ENCODE measurements at places on chromosomes 7 and 10. TPM values are rescaled to one million over a fixed set of nuclear protein-coding genes. Genes with fewer than 3 reads are reported as not detected.

Gene HMX3
- not detected for polyA plus RNA-seq

Gene CPED1
- 2.2 TPM for polyA plus RNA-seq

Gene NME8
- 1.8 TPM for polyA plus RNA-seq

Gene ZNF679
- not detected for polyA plus RNA-seq

DNA sequence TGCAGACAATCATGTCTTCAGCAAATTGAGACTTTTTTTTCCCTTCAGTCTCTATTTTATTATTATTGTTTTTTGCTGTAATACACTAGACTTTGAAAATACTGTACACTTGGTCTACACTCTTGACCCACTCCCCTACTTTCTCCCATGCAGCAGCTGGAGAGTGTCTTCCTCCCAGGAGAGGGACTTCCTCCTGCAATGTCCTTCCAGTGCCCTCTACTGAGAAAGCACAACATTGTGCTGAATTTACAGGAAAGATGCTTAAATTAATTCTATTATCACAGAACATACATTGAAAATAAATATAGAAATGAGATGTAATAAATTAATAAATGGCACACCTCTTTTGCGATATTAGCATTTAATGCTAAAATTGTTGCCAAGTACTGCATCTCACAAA is 411.3 kb downstream of the CCSER2 start:
- DNase-seq = no peak

DNA sequence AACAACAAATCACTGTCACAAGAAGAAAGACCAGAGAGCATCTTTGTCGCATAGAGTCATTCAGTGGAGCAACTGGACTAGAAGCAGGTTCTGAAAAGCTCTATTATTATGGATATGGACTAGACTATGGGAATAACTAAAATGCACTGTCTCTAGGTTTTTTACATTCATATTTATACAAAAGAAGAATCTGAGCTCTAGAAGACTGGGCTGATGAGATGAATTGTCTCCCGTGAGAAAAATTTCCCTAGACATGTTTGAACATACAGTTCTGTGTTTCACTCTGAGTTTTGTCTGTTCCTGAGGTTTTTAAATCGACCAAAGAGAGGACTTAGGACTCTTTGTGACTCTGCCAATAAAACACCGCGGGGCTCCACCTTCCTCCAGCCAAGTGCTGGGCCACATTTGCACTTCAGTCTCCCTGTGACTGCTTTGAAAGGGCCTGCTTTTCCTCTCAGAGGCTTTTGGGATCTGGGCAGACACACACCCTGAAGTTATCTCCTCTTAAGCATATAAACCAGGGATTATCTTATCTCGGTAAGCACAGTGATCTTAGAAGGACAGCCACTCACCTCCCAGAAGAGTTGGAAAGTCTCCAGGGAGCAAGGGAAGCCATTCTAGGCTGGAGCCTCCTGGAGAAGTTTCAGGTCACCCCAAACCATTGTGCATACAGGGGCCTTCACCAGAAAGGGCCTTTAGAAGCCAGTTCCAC is 101.0 kb upstream of the JCAD start:
- DNase-seq = no peak

GRCh38 chr7:149180722-149181449 is 14.5 kb upstream of the ZNF282 start:
- DNase-seq = no peak

DNA sequence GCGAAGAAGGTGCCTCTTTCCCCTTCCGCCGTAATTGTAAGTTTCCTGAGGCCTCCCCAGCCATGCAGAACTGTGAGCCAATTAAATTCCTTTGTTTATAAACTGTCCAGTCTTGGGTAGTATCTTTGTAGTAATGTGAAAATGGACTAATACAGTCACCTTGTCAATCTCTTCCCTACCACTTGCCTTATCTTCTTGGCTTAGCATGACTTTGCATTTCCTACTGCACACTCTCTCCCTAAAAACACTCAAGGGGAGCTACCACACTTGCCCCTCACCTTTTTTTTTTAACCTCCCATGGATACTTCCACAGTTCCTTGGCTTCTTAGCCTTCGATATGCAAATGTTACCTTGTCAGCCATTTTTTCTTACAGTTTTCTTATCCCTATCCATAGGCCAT is 7.4 kb upstream of the CDK6 start:
- no peak for DNase-seq

GRCh38 chr7:132343199-132343598 is 233.1 kb downstream of the PLXNA4 start:
- DNase-seq = no peak
